Substantia nigra (tissue), 51 donors: ENCODE measurements at places on chromosomes 13 and 19.

GRCh38 chr19:1453525-1454364 is 3.8 kb downstream of the APC2 start:
- DNase-seq = peak; percentile 92

GRCh38 chr13:24232474-24232873 is 72.0 kb downstream of the SPATA13 start:
- no peak for DNase-seq

- no peak for DNase-seq
Measured at GRCh38 chr13:50712881-50713280, 130.6 kb downstream of the DLEU7 start.

- no peak for DNase-seq
Measured at GRCh38 chr19:31438401-31439269, 89.4 kb upstream of the TSHZ3 start.

DNA sequence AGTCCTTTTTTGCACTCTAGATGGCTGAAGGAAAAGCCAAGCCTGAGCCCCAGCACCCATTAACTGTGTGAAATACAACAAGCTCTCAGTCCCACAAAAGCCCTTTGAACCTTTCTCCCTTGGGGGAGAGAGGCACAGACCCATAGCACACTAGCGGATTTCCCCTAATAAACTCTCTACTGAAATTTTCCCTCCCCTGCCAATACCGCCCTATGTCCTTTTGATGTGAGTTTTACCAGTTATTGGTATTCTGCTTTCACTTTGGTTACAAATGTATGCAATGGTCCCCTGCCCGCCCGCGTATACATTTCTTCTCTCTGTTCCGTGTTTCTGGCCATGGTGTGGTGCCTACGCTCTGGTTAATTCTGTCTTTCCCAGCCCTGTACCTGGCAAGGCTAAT is 54.0 kb upstream of the MYO16 start:
- DNase-seq = no peak

- no peak for DNase-seq
Measured at GRCh38 chr13:46896341-46897137, at the start of gene HTR2A. Gene HTR2A, minus strand, starts transcription at chr13:46897053. Its CDS starts 1,147 bp downstream, at chr13:46895906.

- DNase-seq = no peak
Measured at GRCh38 chr19:798415-799075, 1.3 kb downstream of the PTBP1 start.

DNA sequence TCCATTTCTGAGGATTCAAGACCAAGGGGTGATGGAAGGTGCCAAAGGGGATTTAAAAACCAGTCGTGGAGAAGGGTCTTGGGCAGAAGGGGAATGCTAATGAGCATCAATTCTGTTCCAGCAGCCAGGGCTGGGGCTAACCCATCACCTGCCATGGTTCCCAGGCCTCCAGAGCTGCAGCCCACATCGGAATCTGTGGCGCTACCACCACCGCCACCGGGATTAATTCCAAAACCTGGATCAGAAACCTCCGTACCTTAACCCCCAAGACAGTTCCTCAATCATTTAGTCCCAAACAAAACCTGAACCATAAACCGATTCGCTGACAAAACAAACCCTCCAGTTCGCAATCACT is 583 bp downstream of the ZNF615 start:
- DNase-seq = no peak

GRCh38 chr19:45553464-45553863 is 31.1 kb downstream of the OPA3 start:
- DNase-seq = no peak

DNA sequence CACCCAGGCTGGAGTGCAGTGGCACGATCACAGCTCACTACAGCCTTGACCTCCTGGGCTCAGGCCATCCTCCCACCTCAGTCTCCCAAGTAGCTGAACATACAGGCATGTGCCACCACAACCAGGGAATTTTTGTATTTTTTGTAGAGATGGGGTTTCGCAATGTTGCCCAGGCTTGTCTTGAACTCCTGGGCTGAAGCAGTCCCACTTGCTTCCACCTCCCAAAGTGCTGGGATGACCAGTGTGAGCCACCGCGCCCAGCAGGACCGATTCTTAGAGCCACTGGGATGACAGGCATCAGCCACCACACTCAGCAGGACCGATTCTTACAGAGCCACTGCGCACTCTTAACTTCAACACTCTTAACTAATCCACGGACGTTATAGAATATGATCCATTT is 54.9 kb upstream of the RANBP3 start:
- DNase-seq = no peak

- DNase-seq = no peak
Measured at GRCh38 chr19:29531458-29532025, 5.7 kb downstream of the VSTM2B start.

GRCh38 chr19:54485851-54486250 is 12.8 kb upstream of the CDC42EP5 start:
- DNase-seq = no peak

- DNase-seq = no peak
Measured at GRCh38 chr13:113509989-113510388, 19.5 kb upstream of the DCUN1D2 start.

- DNase-seq = no peak
Measured at GRCh38 chr13:40801255-40802217, 12.1 kb downstream of the SLC25A15 start.

DNA sequence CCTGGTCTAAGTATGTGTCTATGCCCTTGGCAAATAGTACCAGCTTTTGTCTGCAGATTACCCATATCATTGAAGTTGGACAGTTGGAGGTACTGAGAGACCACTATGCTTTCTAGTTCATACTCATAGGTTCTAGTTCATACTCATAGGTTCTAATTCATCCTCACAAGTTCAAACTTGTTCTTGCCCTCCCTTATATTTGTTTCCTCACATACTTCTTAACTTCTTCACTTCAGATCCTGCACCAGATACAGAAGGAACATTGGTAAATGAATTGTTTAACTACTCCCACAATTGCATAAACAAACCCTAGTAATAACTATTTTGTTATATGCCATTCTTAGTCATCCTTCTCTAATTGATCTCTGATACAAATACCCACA is 172.2 kb downstream of the SLITRK1 start:
- DNase-seq = no peak

DNA sequence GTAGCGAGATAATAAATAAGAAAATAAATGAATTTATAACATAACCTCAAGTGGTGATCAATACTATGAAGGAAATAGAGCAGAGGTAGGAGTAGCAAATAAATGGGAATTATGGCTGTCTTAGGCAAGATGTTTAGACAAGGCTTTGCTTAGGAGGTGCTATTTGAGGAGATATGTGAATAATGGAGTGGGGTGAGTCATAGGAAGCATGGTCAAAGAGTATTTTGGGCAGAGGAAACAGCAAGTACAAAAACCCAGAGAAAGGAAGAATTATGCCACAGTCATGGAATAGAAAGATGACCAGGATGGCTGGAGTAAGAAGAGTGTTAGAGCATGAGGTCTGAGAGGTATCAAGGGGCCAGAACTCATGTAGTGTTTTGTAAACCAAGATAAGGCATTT is 33.6 kb upstream of the LPAR6 start:
- DNase-seq = no peak

GRCh38 chr19:10730932-10731331 is 13.1 kb downstream of the DNM2 start:
- peak; percentile 59 for DNase-seq

DNA sequence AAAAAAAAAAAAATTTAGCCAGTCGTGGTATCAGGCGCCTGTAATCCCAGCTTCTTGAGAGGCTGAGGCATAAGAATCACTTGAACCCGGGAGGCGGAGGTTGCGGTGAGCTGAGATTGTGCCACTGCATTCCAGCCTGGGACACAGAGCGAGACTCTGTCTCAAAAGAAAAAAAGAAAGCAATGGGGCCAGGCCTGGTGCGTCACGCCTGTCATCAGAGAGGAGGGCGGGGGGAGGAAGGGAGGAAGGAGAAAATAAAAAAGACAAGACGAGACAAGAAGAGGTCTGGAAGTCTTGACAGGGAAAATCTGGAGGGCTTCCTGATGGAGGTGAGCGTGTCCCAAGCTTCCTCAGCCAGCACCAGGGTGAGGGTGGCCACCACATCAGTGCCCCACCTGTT is 54.9 kb upstream of the PTPRS start:
- no peak for DNase-seq

GRCh38 chr13:73671011-73671410 is 463.2 kb downstream of the KLF12 start:
- DNase-seq = no peak

- DNase-seq = no peak
Measured at GRCh38 chr19:3538258-3538929, 580 bp upstream of the TEKTIP1 start.

GRCh38 chr13:113526466-113527220 is 36.1 kb upstream of the DCUN1D2 start:
- DNase-seq = no peak

GRCh38 chr13:108681986-108682575 is 52.7 kb downstream of the MYO16 start:
- DNase-seq = no peak

- DNase-seq = no peak
Measured at GRCh38 chr13:42076309-42076713, 27.9 kb downstream of the DGKH start.

GRCh38 chr13:112894673-112895481 is 74.1 kb upstream of the MCF2L start:
- DNase-seq = no peak

GRCh38 chr13:102028868-102029267 is 373.0 kb downstream of the FGF14 start:
- no peak for DNase-seq

DNA sequence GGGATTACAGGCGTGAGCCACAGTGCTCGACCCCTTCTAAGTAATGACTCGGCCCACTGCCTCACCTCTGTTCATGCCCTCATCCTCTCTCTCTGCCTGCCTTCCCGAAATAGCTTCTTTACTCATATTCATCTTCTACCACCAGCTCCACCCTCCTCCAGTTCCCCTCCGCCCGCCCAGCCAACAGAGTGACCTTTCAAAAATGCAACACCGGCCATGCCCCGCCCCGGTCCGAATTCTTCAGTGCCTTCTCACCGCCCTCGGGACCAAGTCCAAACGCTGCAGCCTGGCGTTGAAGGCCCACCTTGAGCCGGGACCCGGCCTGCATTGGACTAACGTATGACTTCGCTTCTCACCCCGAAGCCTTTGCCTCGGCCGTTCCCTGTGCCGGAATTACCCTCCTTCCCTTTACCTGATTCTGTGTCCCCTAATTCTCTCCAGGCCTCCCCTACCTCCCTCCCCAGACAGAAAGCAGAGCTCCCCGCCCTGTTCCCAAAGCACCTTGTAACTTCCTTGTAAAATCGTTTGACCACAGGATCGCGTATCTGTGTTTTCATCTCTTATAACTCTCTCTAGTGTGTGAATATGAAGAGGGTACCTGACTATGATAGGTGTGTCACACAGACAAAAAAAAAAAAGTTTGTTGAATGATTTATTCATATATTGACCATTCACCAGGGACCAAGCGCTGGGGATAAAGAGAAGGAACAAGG is 8.1 kb upstream of the MUC16 start:
- no peak for DNase-seq

DNA sequence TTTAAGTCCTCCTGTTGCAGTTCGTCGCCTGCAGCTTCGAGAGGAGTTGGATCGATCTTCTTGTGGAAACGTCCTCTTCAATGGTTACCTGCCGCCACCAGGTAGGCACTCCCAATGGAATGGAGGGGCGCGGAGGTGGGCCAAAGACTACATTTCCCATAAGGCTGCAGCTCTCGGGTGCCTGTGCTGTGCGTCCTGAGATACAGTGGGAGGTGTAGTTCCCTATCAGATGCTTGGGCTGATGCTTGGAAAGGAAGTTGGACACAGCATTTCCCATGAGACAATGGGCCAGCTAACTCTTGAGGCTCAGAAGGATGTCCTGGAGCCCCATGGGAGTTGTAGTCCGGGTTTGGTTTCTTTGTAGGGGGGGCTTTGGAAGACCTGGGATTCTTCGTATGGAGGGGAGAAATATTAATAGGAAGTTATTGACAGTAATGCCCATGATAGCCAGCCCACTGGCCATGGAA is 1.8 kb downstream of the SHKBP1 start:
- DNase-seq = no peak

GRCh38 chr13:20363603-20364002 is 131.5 kb upstream of the GJB6 start:
- DNase-seq = no peak

- no peak for DNase-seq
Measured at GRCh38 chr19:13665125-13665905, 99.0 kb upstream of the MRI1 start.

DNA sequence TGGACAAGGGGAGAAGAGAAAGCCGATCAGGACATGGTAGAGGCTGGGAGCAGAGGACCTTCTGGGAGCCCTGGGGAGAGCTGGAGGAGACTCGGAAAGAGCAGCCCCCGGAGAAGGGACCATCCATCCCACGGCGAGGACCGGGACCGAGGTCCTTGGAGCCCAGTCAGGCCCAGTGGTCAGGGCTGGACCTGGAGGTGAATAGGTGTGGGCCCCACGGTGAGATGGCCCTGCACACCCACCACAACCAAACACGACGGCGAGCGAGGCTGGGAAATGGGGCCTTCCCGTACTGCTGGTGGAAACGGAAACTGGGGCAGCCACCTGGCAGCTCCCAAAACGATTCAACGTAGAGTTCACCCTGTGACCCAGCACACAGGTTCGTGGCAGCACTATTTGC is 3.7 kb upstream of the NTN5 start:
- no peak for DNase-seq

- DNase-seq = no peak
Measured at GRCh38 chr13:92842145-92842544, 384.5 kb upstream of the GPC6 start.

DNA sequence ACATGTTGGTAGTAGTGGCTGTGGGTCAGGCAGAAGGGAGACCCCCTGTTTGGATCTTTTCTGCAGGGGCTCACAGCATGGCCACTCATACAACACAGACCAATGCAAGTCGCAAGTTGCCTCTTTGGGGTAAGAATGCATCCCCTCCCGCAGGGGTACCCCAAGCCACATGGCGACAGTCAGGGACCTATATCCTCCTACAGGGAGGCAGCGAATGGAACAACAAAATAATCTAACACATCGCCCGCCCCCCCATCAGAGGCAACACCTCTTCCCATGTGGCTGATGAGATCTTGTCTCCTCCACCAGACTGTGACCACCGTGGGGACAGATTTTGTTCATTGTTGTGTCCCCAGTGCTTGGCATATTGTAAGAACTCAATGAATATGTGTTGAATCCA is 40.7 kb upstream of the PNMA8B start:
- no peak for DNase-seq

- no peak for DNase-seq
Measured at GRCh38 chr19:19062454-19063182, 1.2 kb upstream of the SLC25A42 start.

DNA sequence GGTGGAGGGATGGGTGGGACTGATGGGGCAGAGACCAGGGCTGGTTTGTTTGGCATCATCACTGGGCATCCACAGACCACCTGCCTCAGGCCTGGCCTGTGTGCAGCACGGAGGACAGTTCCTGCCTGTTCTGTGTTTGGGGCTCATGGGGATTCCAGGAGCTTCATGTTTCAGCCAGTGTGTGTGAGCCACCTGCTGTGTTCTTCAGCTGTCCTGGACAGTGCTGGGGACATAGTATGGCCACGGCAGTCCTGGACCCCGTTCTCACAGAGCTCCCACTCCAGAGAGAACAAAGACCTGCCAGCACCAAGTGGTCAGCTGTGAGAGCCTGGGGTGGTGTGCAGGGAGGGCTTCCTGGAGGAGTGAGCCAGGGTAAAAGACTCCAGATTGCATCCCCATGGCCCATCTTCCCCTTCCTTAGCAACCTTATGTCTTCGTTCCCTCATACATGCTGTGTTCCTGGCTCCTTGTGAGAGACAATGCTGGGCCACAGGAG is 2.0 kb upstream of the CCDC97 start:
- DNase-seq = no peak
